Stimulated activated CD4-positive, alpha-beta T cell treated with anti-CD3 and anti-CD28 coated beads, Interleukin-12 subunit alpha, Interleukin-12 subunit beta, amount 100 ng/mL, for 48 hours (primary cell): ENCODE measurements at places on chromosomes 5 and 9.

GRCh38 chr5:154683101-154683880 lies 71.9 kb upstream of the LARP1 start:
- no peak for DNase-seq

GRCh38 chr9:121463026-121463807 lies 36.4 kb downstream of the GGTA1 start:
- peak; percentile 17 for DNase-seq

- no peak for DNase-seq
Measured at GRCh38 chr9:127280880-127281660, 16.5 kb downstream of the GARNL3 start.

- no peak for DNase-seq
Measured at GRCh38 chr9:5582835-5583195, 46.1 kb upstream of the RIC1 start.

DNA sequence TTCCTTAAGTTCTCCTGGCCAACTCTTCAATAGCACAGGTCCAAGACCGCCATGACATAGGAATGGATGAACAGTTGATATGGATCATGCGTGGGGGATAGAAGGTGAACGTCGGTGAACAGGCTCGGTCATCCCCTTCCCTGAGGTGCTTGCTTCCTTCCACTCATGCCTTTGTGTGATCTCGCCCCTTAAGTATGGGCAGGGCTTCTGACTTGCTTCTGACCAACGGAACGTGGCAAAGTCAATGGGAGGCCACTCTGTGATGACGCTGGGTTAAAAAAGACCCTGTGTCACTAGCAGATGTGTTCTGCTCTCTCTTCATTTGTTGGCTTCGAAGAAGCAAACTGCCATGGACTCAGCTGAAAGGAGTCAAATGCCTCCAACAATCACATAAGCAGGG lies 240.5 kb upstream of the TUT7 start:
- DNase-seq: no peak

GRCh38 chr9:104927912-104928740 lies at the start of gene ABCA1:
TSS of gene ABCA1 (minus strand) at chr9:104928155. CDS start at chr9:104903679, 24,476 bp downstream.
- DNase-seq: peak; percentile 70

GRCh38 chr5:173474881-173475287 lies 141.6 kb downstream of the BOD1 start:
- DNase-seq: no peak

- DNase-seq: no peak
Measured at GRCh38 chr5:127769386-127769785, 66.2 kb downstream of the CCDC192 start.

DNA sequence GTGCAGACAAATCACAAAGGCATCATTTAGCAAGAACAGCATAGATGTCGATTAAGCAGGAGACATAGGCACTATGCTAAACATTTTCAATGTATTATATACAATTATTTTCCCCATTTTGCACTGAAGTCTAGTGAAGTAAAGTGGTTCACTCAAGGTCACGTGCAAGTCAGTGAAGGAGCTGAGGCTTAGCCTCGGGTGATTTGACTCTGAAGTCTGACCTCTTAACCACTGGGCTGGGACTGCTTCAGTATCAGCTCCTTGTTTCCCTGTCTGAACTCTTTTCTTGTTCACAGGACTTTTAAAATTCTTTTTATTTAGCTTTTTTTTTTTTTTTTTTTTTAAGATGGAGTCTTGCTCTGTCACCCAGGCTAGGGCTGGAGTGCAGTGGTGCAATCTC lies 262.7 kb downstream of the DRD1 start:
- no peak for DNase-seq

- DNase-seq: no peak
Measured at GRCh38 chr9:121233906-121234831, 32.5 kb upstream of the RAB14 start.

DNA sequence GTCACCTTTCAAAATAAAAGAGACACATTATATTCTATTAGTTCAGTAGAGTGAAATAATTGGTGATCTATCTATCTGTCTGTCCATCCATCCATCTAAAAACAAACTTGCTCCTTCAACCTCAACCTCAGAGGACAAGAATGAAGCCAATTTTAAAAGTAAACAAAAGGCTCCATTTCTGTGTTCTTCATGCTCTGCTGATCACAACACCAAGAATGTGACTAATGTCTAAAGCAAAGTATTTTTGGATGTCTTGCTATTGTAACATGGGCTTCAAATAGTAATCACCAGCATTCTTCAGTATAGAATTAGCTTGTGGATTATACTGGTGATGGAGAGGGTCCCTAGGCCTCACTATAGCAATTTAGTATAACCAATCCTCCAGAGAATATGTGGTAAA lies 1304.4 kb downstream of the MAT2B start:
- DNase-seq: no peak

DNA sequence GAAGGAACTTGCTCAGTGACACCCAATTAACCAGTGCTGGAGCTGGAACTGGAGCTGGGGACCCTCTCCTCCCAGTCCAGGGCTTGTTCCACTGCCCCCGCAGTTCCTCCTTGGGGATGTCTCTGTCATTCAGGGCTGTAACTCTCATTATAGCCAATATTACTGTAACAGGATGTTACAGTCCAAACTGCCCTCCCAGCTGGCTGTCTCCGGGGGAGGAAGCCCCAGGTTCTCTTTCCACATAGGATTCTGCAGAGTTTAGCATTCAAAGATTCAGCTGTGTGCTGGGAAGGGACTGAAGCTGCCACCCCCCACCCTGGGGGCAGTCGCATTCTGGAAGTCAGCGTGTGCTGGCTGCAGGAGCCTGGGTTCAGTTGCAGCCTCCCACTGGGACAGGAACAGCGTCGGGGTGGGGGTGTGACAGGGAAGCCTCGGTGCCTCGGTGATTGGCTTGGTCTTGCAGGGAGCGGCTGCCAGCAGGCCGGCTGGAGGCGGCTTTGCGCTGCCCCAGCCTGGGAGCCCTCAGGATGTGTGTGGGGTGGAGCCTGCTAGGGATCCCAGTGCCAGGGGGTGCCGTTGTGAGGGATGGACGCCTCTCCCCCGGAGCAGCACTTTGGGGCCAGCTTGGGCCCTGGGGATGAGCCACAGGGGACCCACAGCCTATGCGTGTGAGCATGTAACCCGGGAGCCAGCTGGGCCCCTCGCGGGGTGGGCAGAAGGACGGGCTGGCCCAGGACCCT lies 101.1 kb downstream of the RGS3 start:
- no peak for DNase-seq

DNA sequence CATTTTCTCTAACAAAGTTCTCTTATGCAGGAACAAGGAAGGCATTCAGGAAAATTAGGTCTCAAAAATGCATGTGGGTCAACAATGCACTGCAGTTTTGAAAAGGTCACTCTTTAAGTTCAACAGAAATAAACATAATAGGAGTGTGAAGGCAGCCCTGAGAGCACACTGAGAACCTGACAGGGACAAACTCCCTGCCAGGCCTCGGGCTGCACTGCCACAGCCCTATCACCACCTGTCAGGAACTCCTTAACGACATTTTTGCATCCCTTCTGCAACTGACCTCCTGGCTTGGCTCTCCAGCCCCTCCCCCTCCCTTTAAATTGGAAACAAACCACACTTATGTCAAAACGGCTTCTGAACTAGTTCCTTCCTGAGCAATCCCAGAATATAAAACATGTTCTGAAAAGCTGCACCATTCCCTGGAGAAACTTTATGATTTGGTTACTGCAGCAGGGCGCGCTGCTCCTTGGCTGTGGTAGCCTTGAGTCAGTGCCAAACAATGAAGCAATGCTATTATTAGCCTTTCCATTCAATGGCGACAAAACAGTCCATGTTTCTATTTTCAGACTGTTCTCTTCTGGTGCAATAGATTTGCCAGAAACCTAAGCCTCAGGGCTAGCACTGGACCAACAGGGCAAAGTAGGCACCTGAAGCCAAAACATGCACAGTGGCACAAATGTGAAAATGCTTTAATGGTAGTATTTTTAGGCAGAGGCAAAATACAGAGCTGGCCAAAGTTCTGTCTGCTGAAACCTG lies 160.1 kb upstream of the ZNF608 start:
- no peak for DNase-seq

- no peak for DNase-seq
Measured at GRCh38 chr5:42953041-42953440, 87.1 kb downstream of the ANXA2R start.

DNA sequence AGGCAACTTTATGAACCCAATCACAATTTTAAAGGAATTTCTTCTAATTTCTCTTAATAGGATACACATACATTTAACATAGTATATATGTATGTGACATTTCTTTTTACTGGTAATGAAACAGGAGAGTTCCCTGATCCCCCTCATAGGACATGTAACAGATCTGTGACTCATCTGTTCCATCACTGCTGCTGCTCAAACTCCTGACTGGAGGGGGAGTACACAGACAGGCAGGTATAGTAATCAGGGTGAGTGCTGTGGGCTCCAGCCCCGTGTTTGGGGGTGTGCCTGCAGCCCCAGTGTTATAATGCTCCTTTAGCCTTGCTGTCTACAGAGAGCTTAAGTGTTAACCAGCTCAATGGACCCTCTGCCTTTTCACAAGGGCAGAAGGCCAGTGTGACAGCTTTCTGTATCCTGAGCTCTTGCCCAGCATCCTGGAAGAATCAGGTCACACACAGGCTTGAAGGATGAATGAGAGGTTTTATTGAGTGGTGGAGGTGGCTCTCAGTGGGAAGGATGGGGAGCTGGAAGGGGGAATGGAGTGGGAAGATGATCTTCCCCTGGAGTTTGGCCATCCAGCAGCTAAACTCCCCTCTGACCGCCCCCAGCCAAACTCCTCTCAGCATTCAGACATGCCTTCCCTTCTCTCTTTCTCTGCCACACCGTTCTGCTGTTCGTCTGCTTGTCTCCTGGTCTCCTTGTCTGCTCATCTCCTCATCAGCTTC lies 161.3 kb downstream of the ZNF608 start:
- no peak for DNase-seq

- DNase-seq: no peak
Measured at GRCh38 chr9:79371948-79372555, 199.7 kb upstream of the TLE4 start.

GRCh38 chr5:116063950-116064349 lies 20.9 kb upstream of the COMMD10 start:
- DNase-seq: no peak

DNA sequence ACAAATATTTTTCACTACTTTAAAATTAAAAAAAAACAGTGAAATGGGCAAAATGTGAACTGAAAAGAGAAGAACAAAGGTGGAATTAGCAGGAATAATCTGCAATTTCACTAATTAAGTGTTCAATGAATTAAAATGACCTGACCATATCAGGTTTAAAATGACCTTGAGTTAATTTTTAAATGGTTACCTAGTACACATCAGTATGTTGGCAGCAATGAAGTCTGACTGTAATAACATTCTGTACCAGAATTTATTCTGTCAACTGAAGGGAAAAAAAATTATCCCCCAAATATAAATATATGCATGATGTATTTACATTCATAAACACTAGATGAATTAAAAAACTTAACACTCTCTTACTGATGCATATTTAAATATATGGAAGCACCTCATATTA lies 165.6 kb downstream of the RFX3 start:
- DNase-seq: no peak

GRCh38 chr9:95189251-95190098 lies 128.0 kb downstream of the FANCC start:
- DNase-seq: no peak

- DNase-seq: no peak
Measured at GRCh38 chr5:160649304-160649703, 202.7 kb downstream of the ATP10B start.

- no peak for DNase-seq
Measured at GRCh38 chr9:37061768-37062167, 27.7 kb upstream of the PAX5 start.

DNA sequence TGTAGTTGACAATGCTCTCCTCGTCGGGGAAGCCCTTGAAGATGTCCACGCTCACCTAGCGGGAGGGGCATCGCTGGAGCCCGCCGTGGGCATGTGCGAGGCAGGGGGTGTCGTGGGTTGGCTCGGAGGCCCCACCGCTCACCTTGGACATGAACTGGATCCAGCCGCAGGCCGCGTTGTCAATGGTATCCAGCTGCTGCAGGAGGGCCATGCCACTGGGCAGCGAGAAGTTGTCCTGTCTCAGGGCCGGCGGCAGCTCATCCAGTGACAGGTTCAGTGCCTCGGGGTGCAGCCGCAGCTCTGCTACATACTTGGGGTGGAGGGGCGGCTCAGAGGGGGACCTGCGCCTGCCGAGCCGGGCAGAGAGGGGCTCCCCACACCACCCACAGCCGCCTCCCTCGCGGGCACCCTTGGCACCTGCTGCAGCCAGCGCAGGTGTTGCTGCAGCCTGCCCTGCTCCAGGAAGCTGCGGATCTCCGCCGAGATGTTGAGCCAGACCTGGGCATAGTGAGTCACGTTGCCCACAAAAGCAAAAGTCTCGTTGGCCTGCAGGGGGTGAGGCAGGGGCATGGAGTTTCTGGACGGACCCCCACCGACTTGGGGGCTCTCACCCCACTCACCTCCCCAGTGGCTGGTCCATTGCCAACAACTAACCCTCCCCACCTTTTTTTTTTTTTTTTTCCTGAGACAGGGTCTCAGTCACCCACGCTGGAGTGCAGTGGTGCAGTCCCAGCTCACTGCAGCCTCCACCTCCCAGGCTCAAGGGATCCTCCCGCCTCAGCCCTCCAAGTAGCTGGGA lies 9.1 kb downstream of the ABCA2 start:
- DNase-seq: no peak

DNA sequence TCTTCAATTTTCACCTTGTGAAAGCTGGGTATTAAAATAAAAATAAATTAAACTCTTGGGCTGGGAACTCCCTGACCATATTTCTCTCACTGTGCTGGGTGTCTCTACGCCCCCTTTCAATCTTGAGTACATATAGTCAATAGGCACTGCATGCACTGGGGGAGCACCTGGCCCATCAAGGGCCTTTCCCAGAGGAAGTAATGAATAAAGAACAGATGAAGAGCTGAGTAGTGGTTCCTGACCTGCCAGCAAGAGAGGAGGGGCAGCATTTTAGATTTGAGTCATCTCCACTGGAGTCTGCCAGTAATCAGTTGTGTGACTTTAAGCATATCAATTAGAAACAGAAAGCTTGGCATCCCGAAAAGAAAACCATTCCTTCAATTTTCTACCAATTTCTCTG lies 6.2 kb downstream of the MAPKAP1 start:
- peak; percentile 25 for DNase-seq

GRCh38 chr5:146466521-146467349 lies 19.6 kb downstream of the TCERG1 start:
- no peak for DNase-seq
